MM.1S (cell line): ENCODE measurements at places on chromosomes 2 and 18.
A peak's percentile ranks its signal among the peaks of the same experiment; 100 is the strongest.

GRCh38 chr2:1839066-1839756, 94.9 kb upstream of the PXDN start:
- no peak for DNase-seq
- H3K36me3 ChIP-seq = no peaks in the 10 kb centered on the region
- H3K4me3 ChIP-seq = no peak overlapping the region
- no peaks in the 10 kb centered on the region for H3K27me3 ChIP-seq
- no peaks in the 10 kb centered on the region for H3K4me1 ChIP-seq

- peaks cover 15% of the 10 kb centered on the region for H3K4me1 ChIP-seq
- H3K27me3 ChIP-seq = no peaks in the 10 kb centered on the region
- peak overlapping the region; percentile 33; the same call in 1 of the 2 replicates for H3K4me3 ChIP-seq
- peak; percentile 67 for DNase-seq
- no peaks in the 10 kb centered on the region for H3K36me3 ChIP-seq
Measured at GRCh38 chr18:25896178-25896780, 194.1 kb downstream of the SS18 start.

DNA sequence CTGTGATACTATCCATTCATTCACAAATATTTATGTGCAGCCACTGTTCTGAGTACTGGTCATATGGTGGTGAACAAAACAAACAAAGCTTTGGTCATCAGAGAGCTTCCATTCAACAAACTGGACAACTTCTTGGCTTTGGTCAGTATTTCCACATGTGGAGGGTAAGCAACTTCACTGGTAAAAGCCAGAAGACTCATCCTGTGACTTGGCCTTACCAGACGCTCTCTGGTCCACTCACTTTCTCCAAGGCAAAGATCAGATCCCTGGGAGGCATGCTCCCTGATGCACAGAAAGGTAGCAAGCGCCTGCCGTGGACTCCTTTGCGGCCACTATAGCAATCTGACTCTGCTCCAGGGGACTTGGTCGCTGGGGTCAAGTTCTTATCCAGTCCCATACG, 179.5 kb downstream of the EN1 start:
- DNase-seq = no peak
- no peaks in the 10 kb centered on the region for H3K27me3 ChIP-seq
- no peaks in the 10 kb centered on the region for H3K36me3 ChIP-seq

DNA sequence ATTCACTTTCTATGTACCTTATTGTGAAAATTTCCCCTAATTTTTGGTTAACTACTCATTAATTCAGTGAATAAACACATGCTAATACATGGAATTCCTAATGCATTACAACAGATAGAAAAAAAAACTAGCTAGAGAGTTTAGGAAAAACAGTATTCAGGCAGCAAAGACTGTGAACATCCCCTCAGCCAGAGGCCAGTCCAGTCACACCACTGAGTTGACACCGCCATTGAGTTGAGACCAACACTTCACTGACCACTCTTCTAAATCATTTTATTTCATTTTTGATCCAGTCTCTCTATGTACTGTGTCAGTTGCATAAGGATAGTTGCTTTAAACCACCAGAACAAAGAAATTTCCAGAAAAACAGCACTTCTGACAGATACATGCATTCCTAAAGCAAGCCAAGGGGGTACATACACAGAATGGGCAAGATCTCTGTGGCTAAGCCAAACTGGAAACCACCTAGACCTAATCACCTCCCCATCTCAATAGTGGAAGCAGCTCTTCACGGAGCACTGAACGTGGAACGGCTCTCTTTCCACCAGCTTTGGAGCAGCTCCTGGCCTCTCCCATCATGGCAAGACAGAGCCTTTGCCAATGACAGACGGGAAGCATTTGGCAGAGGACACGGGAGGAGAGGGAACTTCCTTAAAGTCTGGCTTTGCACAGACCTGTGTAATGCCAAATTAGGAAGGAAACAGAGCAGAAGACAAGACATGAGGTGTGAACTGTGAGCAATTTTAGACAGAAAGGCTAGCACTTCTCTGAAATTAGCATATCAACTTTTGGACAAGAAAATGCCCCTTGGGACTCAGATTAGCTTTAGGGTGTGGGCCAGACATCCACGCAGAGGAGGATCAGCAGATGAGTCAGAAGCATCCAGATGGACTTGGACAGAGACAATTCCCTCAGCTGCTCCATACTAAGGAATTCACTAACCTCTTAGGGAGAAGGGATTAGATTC, 36.4 kb downstream of the CACNB4 start:
- H3K4me1 ChIP-seq = no peaks in the 10 kb centered on the region
- no peak overlapping the region for H3K4me3 ChIP-seq
- no peak for DNase-seq

- H3K4me3 ChIP-seq = no peak overlapping the region
- H3K4me1 ChIP-seq = peaks cover 16% of the 10 kb centered on the region
- H3K27me3 ChIP-seq = no peaks in the 10 kb centered on the region
- no peaks in the 10 kb centered on the region for H3K36me3 ChIP-seq
- no peak overlapping the region for H3K27ac ChIP-seq
Measured at GRCh38 chr2:34912084-34912483, 1313.0 kb upstream of the FAM98A start.

DNA sequence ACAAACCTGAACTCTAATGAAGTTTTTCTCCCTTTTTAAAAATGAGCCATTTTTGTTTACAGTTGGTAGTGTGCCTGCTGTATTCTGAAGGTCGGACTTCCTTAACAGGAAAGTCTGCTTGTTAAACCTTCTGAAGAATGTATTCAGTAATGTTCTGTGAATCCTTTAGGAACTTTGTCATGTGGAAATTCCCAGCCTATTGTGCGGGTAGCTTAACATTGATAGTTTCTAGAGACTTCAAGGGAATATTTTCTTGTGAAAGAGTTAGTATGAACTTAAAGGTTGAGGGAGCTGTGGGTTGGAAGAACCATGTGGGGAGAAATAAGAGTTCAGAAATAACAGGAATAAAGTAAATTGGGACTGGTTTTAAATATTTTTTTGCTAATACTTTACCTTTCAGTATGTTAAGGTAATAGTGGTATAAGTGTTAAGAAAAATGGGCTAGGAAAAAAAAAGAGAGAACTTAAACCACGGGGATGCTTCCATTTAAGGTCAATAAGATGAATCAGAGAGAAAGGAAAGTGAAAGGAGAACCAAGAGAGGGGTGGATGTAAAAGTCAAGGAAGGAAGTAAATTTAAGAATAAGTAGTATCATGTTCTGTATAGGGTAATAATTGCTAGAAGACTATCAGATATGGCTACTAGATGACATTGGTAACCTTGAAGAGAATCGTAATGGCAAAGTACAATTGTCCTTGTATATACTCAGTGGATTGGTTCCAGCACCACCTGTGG, 90.5 kb downstream of the PMS1 start:
- no peak overlapping the region for H3K27ac ChIP-seq
- no peaks in the 10 kb centered on the region for H3K36me3 ChIP-seq
- H3K27me3 ChIP-seq = no peaks in the 10 kb centered on the region
- peaks cover 15% of the 10 kb centered on the region for H3K4me1 ChIP-seq
- DNase-seq = no peak

DNA sequence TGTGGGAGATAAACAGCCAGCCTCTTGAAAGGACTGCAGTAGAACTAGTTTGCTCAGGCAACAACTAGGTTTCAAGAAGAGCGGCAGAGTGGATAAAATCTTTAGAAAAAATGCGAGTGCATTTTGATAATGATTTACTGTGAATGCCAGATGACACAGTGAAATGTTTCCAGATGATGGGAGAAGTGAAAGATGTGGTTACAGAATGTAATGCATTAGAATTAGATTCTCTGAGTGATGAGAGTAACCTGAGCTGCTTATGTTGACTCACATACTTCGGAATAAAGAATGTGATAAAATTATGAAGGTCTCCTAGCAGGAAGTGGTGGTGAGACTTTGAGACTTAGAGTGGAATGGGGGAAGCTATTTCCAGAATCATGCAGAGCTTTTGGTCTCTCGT, 184.3 kb downstream of the GULP1 start:
- no peak overlapping the region for H3K27ac ChIP-seq
- no peaks in the 10 kb centered on the region for H3K4me1 ChIP-seq
- DNase-seq = no peak
- H3K4me3 ChIP-seq = no peak overlapping the region

- H3K27me3 ChIP-seq = no peaks in the 10 kb centered on the region
- no peaks in the 10 kb centered on the region for H3K4me1 ChIP-seq
- no peak overlapping the region for H3K27ac ChIP-seq
- H3K4me3 ChIP-seq = no peak overlapping the region
- H3K36me3 ChIP-seq = no peaks in the 10 kb centered on the region
- DNase-seq = no peak
Measured at GRCh38 chr2:233822781-233823730, 31.3 kb downstream of the HJURP start.

DNA sequence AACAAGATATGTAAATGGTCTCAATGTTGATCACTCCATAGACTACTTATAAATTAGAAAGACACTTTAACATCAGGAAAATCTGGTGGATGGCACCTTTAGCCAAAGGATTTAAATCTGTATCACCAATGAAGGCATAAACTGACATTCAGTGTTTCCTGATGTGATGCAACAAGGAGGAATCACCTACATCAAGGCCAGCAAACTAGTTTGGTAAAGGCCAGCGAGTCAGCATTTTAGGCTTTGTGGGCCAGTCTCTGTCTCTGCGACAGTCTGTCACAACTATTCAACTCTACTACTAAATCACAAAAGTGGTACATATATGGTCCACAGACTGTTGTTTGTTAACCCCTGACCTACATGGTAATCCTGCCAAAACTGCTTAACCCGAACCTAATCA, 33.3 kb downstream of the C2orf76 start:
- no peaks in the 10 kb centered on the region for H3K36me3 ChIP-seq
- DNase-seq = no peak
- no peak overlapping the region for H3K4me3 ChIP-seq
- no peaks in the 10 kb centered on the region for H3K4me1 ChIP-seq
- H3K27ac ChIP-seq = no peak overlapping the region

DNA sequence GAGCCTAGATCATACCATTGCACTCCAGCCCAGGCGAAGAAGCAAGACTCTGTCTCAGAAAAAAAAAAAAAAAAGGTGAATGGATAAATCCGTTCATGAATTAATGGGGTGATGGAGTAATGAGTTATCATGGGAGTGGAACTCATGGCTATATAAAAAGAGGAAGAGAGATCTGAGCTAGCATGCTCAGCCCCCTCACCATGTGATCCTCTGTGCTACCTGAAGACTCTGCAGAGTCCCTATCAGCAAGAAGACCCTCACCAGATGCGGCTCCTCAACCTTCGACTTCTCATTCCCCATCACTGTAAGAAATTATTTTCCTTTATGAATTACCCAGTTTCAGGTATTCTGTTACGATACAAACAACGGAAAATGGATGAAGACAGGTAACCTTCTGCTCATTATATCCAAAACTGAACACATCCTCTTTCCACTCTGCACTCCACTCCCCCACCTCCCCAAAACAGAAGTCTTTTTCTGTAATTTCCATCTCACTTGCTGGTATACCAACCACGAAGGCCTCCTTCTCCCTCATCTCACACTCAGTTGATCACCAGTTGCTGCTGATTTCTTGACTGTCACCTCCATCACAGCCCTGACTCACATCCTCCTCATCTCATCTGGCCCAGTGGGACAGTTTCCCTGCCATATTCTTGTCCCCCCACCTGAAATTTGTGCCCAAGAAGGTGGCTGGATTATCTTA, 8.8 kb downstream of the RETREG2 start:
- no peaks in the 10 kb centered on the region for H3K4me1 ChIP-seq
- H3K4me3 ChIP-seq = no peak overlapping the region
- no peak overlapping the region for H3K27ac ChIP-seq
- no peak for DNase-seq

GRCh38 chr2:201697899-201698298, 545 bp downstream of the MPP4 start:
- no peak overlapping the region for H3K4me3 ChIP-seq
- H3K27me3 ChIP-seq = no peaks in the 10 kb centered on the region
- no peak for DNase-seq
- H3K4me1 ChIP-seq = no peaks in the 10 kb centered on the region
- H3K27ac ChIP-seq = no peak overlapping the region

DNA sequence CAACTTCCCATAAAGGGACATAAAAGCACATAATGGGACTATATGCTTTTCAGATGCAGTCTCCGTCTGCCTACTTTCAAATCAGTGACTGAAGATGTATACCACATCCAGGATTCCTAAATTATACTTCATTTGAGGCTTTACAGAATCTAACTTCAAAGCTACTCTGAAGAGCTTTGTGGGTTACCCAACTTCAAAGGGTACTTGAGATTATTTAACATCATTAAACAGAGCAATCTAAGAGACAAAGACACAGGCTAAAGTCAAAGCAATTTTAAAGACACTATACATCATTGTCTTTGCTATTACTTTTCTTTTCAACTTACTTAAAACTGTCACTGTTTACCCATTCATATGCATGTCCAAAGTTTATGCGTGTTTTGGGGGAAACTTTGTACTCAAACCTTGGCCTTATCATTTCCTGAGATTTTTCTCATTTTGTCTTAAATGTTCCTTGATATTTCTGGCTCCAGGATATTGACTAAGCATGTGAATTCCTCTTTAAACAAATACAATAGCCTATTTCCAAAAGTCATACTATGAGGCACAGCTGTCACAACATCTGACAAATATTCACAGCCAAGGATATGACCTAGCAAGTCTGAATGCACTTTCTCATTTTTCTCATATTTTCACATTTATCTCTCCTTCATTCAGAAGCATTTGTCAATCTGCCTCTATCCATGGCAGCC, 1985.1 kb upstream of the PIK3C3 start:
- H3K27me3 ChIP-seq = no peaks in the 10 kb centered on the region
- H3K4me1 ChIP-seq = no peaks in the 10 kb centered on the region
- H3K36me3 ChIP-seq = no peaks in the 10 kb centered on the region
- no peak overlapping the region for H3K27ac ChIP-seq

- peak; percentile 88 for DNase-seq
- no peaks in the 10 kb centered on the region for H3K36me3 ChIP-seq
- no peak overlapping the region for H3K27ac ChIP-seq
- H3K4me1 ChIP-seq = peaks cover 5% of the 10 kb centered on the region
Measured at GRCh38 chr2:165436559-165436958, 32.9 kb upstream of the CSRNP3 start.

DNA sequence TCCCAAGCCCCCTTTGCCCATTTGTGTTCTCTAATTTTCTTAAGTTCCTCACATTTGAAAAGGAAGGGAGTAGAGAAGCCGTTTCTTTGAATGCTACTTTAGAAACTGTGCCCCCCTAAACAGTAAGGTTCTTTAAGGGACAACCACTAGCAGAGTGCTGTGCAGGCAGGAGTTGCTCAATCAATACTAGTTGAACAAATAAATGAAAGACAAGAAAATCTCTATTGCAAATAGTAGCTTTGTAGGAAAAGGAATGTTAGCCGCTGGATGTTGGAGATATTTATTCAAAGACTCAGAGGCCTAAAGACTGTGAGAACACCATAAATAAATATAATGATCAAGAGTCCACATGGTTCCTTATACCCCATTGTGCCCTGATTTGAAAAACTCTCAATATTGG, 119.8 kb upstream of the SMAD7 start:
- no peak for DNase-seq
- no peaks in the 10 kb centered on the region for H3K27me3 ChIP-seq
- H3K36me3 ChIP-seq = no peaks in the 10 kb centered on the region
- no peaks in the 10 kb centered on the region for H3K4me1 ChIP-seq

GRCh38 chr2:179745635-179746256, 115.7 kb downstream of the ZNF385B start:
- H3K36me3 ChIP-seq = no peaks in the 10 kb centered on the region
- no peak overlapping the region for H3K4me3 ChIP-seq
- H3K27me3 ChIP-seq = no peaks in the 10 kb centered on the region
- no peak for DNase-seq
